ENCODE measurements at places on chromosomes 2 and 18.

DNA sequence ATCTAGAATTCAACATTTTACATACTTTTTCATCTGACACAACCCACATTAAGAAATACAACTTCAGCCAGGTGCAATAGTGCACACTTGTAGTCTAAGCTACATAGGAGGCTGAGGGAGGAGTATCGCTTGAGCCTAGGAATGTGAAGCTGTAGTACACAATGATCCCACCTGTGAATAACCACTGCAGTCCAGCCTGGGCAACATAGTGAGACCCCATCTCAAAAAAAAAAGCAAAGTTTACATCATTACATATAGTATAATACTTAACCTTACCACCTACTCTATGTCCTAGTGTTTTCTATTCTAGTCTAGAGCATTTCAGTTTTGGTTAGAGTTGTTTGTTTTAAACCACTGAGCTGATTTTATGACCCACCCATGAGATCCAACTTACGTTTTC is 86.5 kb upstream of the FAM117B start:
- DNase-seq, result no peak

GRCh38 chr2:177710889-177711288 is 318.3 kb downstream of the AGPS start:
- DNase-seq, result no peak

- no peak for DNase-seq
These were observed 846.7 kb downstream of the BCL11A start for GRCh38 chr2:59706729-59707128.

DNA sequence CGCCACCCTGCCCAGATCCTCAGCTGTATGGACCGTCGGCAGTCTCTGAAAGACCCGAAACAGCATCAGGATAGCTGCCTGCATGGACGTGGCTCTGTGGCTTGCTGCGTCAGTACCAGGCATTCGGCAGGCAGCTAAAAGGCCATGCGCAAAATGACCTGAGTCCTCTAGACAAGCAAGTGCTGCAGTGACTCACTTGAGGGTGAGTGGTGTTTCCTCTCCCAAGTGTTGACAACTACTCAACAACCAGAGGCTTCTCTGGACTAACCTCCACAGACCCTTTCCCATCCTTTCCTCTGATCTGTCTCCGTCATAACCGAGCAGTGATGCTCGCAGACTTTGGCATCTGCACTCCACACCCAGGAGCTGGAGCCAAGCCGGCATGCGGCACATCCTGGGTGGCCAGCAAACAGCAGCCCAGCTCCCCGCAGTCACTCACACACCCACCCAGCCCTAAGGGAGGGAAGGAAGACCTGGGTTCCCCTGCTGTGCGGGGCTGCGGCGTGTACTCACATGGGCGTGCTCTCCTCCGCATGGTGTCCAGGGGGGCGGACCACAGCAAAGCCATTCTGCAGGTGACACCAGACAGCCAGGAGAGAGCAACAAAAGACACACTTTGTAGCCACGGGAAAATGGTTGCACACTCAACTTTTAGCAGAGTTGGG is 239.3 kb downstream of the TWIST2 start:
- DNase-seq, result no peak

- DNase-seq, result no peak
These were observed 4.1 kb downstream of the RHBDD1 start for GRCh38 chr2:226839951-226840350.

DNA sequence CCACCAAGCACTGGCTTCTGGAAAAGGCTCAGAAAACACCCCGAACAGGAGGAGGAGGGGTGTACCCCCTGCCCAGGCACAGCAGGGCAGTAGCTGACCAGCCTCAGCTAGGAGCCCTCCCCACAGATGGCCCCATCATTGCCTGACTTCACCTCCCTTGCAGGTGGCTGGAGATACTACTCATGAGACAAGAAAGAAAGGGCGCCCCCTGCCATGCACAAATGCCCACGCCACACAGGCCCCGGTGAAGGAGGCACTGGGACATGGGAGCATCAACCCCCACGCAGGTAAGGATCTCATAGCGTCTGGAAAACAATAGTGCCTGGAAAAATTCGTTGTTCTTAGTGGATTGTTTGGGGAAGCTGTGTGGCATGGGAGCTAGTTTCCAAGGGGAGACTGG is 240.6 kb downstream of the TFCP2L1 start:
- no peak for DNase-seq

DNA sequence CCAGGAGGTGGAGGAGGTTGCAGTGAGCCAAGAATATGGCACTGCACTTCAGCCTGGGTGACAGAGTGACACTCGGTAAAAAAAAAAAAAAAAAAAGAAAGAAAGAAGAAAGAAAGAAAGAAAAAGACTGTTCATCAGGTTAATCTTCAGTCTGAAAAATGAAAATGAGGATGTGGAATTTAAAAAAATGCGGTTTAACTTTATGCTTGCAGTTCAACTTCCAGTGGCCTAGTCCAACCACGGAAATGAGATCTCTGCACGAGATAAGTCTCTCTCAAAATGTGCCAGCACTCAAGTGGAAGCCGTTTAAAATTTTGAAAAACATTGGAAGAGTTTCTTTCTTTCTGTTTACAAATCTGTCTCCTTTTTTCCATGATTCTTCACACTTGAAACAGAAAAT is 112.1 kb downstream of the DOCK10 start:
- DNase-seq, result no peak

DNA sequence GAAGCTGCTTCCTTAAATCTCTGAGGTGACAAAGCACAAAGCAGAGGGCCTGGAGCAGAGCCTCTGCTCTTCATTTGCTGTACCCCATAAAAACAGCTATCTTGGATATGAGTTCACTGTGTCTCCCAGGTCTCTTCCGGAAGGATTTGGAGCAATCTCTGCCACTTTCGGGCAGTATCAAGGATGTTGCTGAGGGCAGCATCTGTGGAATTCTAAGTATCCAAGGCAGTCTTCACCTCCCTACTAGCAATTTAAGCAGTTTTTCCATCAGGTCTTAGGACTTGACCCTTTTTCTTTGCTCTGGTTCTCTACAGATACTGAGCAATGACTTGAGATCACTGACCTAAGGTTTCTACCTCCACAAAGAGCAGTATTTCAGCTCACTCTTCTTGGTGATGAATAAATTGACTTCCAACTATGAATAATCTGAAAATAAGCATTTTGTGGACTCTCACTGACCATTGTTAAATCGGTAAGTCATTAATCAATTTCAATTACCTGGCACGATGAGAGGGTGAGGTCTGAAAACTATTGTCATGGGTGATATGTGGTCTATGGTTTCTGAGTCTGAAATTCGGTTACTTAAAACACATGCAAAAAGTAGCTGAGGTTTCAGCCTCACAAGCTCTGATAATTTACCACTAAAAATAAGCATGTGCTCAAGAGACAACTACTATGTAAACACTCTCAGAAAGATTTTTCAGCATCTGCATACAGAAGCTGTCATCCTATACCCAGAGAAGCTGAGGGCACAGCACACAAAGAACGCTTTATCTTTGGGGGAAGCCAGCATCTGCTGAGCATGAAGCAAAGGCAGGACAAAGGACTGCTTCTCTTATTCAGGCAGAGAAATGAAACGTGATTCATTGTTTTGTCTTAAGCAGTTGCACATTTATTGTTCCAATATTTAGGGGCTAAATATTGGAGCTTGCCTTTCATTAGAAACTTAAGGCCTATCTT is 32.1 kb upstream of the SPATS2L start:
- DNase-seq, result peak; percentile 21

GRCh38 chr18:52386306-52386705 is 46.3 kb downstream of the DCC start:
- no peak for DNase-seq

DNA sequence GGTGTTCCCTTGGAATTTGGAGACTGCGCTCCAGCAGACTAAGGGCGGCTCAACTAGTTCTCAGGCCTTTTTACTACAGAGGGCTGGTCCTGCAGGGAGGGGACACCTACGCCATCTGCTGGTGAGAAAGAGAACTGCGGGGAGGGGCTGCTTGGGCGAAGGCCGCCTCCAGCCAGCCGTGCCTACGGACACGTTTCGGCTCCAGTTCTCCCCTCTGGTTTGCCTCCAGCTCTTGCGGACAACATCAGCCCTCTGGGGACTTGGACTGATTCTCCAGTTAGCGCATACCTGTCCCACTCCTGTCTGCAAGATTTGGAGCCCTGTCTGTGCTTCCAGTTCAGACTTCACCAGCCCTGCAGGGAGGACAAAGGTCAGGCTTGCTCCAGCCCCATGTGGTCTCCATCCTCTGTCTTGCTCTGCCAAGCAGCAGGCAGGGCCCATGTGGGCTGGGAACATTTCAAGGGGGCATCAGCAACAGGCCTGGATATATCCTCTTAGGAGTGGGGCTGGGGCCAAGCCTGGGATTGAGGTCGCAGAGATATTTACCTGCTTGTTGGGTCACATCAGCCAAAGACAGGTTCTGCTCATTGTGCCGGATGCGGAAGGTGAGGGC is 10.3 kb downstream of the PTPRN start:
- peak; percentile 74 for DNase-seq

DNA sequence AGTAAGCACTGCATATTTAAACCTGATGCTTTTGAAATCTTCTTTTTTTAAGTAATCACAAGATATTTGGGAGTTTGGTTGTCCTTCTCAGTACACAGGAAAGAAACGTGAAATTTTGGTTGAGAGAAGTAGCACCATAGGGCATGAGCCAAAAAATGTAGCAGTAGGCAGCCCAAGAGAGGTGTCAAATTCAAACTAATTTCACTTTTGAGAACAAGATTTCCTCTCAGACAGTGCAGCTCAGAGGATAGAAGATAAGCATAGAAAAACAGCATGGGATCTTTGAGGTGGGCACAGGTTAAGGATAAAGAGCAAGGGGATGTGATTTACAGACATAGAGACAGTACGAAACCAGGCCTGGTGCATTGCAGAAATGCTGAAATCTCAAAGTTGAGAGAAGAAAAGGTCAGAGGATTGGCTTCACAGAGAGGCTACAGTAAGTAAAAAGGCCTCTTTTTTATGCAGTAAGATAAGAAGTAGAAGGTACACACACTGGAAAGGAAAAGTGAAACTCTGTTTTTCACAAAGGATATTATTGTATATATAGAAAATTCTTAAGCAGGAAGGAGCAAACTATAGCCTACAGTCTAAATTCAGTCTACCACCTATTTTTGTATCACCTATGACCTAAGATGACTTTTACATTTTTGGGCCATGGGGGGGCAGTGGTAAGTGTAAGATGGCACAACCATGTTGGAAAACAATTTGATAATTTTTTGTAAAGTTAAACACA is 89.8 kb downstream of the PKP4 start:
- DNase-seq, result peak; percentile 10

DNA sequence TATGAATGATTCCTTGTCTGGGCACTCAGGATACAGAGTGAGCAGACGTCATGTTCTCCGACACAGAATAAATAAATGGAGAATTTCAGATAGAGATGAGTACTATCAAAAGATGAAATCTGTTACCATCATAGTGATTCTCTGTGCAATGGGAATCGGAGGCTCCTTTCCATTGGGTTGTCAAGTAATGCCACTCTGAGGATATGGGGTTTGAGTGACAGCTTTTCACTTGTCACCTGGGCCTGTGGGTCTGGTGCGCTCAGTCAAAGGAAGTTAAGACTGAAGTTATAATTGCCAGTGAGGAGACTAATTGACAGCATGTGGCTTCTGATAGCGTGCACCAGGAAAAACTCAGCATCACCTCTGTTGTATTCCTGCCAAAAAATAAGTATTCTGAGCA is 387.2 kb downstream of the SOX11 start:
- no peak for DNase-seq

DNA sequence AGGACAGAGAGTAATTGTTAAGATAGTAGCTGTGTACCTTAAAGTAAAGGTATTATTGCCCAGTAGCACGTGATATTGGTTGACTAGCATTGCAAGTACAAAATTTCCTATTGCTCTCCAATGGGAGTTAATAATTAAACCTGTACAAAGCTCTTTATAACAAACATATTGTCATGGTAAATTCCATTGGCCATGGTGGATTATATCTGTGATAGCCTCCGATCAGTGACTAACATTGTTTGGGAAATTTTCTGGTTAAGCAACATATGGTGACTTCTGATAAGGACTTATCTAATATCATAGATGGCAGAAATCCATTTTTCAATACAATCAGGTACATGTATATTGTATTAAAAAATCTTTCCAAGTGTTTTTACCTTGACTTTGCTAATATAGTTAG is 360.8 kb downstream of the DCC start:
- DNase-seq, result no peak

GRCh38 chr2:61645911-61646310 is 107.8 kb upstream of the XPO1 start:
- DNase-seq, result peak; percentile 72

GRCh38 chr18:76318607-76319006 is 176.4 kb downstream of the ZNF516 start:
- DNase-seq, result no peak

GRCh38 chr2:67479261-67479660 is 82.1 kb downstream of the ETAA1 start:
- no peak for DNase-seq

GRCh38 chr2:71705171-71705960 is 252.0 kb downstream of the DYSF start:
- no peak for DNase-seq

GRCh38 chr18:29198834-29199233 is 1021.9 kb upstream of the CDH2 start:
- no peak for DNase-seq

GRCh38 chr2:187532333-187533120 is 21.7 kb downstream of the TFPI start:
- no peak for DNase-seq

DNA sequence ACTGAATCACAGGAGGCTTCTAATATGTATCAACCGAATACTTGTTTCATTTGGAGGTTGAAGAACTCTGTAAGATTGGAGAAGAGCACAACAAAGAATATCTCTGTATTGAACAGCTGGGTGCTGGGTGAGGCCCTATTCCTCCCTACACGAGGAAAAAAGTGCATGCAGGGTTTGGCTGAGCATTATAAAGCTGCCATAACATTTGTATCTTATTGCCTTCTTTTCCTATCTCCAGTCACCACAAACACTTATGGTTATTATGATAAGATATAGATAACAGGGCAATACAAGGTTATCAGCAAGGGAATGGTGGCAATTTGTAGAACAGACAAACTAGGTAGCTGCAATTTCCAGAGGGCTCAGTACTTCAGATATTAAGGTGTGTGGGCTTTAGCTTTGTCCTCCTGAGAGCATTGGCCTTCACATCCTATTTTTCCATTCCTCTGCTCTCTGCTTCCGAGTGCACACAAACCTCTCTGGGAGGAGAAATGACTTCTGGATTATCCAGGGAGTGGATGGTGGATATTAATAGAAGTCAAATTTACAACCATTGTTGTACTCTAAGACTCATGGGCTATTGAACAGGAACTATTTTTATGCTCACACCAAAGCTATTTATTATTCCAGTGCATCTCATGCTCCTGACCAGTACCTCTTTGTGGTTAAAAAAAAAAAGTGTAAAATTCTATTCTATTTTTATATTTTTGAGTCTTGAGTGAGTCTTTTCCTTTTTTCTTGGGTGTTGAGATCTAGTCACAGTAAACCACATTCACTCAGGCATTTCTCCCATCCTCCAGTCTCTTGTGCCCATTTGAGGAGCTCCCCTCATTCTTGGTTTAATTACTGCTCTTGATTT is 248.4 kb downstream of the ETAA1 start:
- no peak for DNase-seq

DNA sequence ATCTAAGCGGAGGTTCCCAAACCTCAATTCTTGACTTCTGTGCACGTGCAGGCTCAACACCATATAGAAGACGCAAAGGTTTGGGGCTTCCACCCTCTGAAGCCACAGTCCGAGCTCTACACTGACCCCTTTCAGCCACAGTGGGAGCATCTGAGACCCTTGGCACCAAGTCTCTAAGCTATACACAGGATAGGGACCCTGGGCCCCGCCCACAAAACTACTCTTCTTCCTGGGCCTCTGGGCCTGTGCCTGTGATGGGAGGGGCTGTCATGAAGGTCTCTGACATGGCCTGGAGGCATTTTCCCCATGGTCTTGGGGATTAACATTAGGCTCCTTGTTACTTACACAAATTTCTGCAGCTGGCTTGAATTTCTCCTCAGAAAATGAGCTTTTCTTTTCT is 1374.1 kb upstream of the NXPH2 start:
- DNase-seq, result no peak
